ENCODE measurements at places on chromosomes 12 and 14. TPM values are rescaled to one million over a fixed set of nuclear protein-coding genes. Genes with fewer than 3 reads are reported as not detected.

GPR84 gene
- 2.3 TPM for total RNA-seq

MGP gene
- total RNA-seq = not detected

LRP1 gene
- total RNA-seq = 0.26 TPM

DNA sequence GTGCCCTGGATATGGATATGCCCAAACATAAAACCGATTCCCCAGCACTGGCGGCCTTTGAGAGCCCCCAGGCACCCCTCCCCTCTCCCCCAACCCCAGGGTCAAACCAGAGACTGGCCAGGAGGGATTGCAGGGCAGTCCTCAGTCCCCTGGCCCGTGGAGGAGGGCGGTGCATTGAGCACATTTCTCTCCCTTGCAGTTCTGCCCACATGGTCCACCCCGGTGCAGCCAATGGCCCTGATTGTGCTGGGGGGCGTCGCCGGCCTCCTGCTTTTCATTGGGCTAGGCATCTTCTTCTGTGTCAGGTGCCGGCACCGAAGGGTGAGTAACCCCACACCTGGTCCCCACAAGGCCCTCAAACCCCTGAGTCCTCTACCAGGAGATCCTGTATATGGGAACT lies 3.4 kb upstream of the GPR162 start:
- DNase-seq = no peak

DNA sequence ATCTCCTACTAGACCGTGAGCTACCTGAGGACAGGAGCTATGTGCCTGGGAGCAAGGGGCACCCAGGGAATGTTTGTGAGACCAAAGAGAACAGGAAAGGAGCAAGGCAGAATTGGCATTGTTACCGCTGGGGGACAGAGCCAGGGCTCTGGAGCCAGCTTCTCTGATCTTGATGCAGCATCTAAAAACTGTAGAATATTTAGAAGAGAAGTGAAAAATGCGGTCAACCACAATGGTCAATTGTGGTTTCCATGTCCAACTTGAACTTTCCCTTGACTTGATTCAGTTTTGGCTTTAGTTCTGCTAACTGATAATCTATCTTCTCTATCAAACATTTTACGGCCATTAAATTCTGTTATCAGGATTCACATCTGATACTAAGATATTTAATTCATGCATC lies 201.2 kb downstream of the ANO4 start:
- DNase-seq = no peak

GRCh38 chr12:21220266-21220665 lies 89.3 kb downstream of the SLCO1B1 start:
- no peak for DNase-seq

GRCh38 chr12:42979746-42980145 lies 390.2 kb upstream of the PRICKLE1 start:
- no peak for DNase-seq

DNA sequence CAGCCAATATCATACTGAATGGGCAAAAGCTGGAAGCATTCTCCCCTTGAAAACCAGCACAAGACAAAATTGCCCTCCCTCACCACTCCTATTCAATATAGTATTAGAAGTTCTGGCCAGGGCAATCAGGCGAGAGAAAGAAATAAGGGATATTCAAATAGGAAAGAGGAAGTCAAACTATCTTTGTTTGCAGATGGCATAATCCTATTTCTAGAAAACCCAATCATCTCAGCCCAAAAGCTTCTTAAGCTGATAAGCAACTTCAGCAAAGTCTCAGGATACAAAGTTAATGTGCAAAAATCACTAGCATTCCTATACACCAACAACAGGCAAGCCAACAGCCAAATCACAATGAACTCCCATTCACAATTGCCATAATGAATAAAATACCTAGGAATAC lies 21.0 kb upstream of the ANP32D start:
- no peak for DNase-seq

GRCh38 chr12:70609739-70610491 lies 27.3 kb downstream of the PTPRB start:
- no peak for DNase-seq

All from activated T-helper 1 cell treated with anti-CD3 and anti-CD28 coated beads, Interleukin-12 subunit alpha, Interleukin-12 subunit beta, Interleukin-2, Interleukin-4 antibody, amounts not matched to agents 30 ng/mL and 10 ng/mL and 1 ng/mL, durations not matched to agents 14 hours and 24 hours and 36 hours (primary cell).